Gastroesophageal sphincter (tissue), 4 donors: ENCODE measurements at places on chromosomes 4 and X. TPM values are rescaled to one million over a fixed set of nuclear protein-coding genes. Genes with fewer than 3 reads are reported as not detected.

GRCh38 chr4:85482010-85482738, 7.2 kb downstream of the ARHGAP24 start:
- ATAC-seq = no peak

DNA sequence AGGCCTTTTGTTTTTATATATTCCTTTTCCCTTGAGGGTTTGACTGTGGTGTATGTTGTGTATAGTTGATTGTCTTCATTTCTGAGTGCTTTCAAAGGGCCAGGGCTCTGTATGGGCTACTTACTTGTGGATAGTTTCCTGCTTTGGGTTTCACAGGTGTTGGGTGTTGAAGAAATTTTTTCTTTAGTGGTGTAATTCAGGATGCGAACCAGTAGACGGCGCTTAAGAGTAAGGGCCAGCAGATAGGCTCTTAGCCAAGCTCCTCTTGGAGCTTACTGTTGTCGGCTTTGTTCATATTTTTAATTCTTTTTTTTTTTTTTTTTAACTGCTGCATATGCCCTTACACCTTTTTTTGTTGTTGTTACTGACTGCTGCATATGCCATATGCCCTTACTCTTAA, 276.3 kb upstream of the GALNT7 start:
- no peak for ATAC-seq

Gene HSFX2
- not detected for total RNA-seq

DNA sequence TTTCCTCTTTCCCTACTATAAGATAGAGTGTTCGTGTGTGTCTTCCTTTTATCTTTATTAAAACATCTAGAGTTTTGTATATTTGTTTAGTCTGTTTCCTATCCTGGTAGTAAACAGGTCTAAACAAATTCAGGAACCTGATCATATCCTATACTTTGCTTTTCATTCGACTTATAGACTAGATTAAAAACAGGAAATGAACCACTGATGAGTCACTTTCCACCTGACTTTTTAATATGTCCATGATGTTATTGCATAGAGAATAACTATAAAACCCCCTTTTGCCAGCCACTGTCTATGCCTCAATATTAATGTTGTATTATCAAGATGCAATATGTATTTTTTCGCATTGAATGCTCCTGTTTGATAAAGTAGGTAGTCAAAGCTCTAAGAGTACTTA, 1794.0 kb downstream of the STIM2 start:
- ATAC-seq = no peak

- no peak for ATAC-seq
Observed at GRCh38 chr4:26303008-26303407, 17.8 kb upstream of the RBPJ start.

Gene CEP44
- 9.5 TPM for total RNA-seq
